Muscle of leg (tissue), 16 donors: ENCODE measurements at places on chromosomes 2 and 18. TPM values are rescaled to one million over a fixed set of nuclear protein-coding genes. Genes with fewer than 3 reads are reported as not detected.

The REG3G gene
- not detected for total RNA-seq

The ANKRD29 gene
- 4.0 TPM for total RNA-seq

The STARD6 gene
- total RNA-seq, result 0.18 TPM

DNA sequence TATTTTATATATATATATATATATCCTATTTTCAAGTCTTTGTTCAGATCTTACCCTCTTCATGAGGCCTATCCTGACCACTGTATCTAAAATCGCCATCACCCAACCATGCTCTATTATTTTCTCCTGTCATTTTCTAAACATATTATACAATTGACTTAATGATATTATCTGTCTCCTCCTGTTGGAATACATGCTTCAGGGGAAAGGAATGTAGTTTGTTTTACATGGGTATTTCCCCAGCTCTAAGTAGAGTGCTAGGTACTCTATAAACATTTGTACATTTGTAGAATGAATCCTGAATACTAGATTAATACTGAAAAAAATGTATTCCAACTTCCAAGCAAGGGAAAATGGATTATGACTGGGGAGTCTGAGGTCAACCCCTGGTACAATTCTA is 26.2 kb downstream of the TTC21B start:
- no peak for DNase-seq
- H3K27me3 ChIP-seq, result no peaks in the 10 kb centered on the region
- no peaks in the 10 kb centered on the region for H3K4me1 ChIP-seq
- peaks cover 19% of the 10 kb centered on the region for H3K36me3 ChIP-seq

- peaks cover 4% of the 10 kb centered on the region for H3K27me3 ChIP-seq
- peaks cover 10% of the 10 kb centered on the region for H3K4me1 ChIP-seq
- H3K36me3 ChIP-seq, result no peaks in the 10 kb centered on the region
- no peak overlapping the region for H3K27ac ChIP-seq
- DNase-seq, result no peak
Observed at GRCh38 chr2:1993711-1994682, 249.7 kb upstream of the PXDN start.

GRCh38 chr2:210456571-210456970 is 20.0 kb downstream of the LANCL1 start:
- no peaks in the 10 kb centered on the region for H3K27me3 ChIP-seq
- H3K4me1 ChIP-seq, result peaks cover 5% of the 10 kb centered on the region
- DNase-seq, result no peak
- no peak overlapping the region for H3K27ac ChIP-seq
- peaks cover 14% of the 10 kb centered on the region for H3K36me3 ChIP-seq

GRCh38 chr2:211468877-211469663 is 912.7 kb downstream of the CPS1 start:
- no peak overlapping the region for H3K4me3 ChIP-seq
- no peaks in the 10 kb centered on the region for H3K27me3 ChIP-seq
- no peaks in the 10 kb centered on the region for H3K36me3 ChIP-seq
- no peaks in the 10 kb centered on the region for H3K4me1 ChIP-seq

GRCh38 chr18:73613706-73614340 is 533.8 kb downstream of the FBXO15 start:
- DNase-seq, result no peak
- H3K27me3 ChIP-seq, result no peaks in the 10 kb centered on the region
- no peak overlapping the region for H3K27ac ChIP-seq
- H3K36me3 ChIP-seq, result no peaks in the 10 kb centered on the region

GRCh38 chr2:25996844-25997243 is 14.5 kb upstream of the KIF3C start:
- H3K4me3 ChIP-seq, result no peak overlapping the region
- H3K27me3 ChIP-seq, result peaks cover 4% of the 10 kb centered on the region
- H3K36me3 ChIP-seq, result no peaks in the 10 kb centered on the region
- H3K4me1 ChIP-seq, result peaks cover 6% of the 10 kb centered on the region
